ENCODE measurements at places on chromosomes 5 and 9. TPM values are rescaled to one million over a fixed set of nuclear protein-coding genes. Genes with fewer than 3 reads are reported as not detected.

The GRM6 gene
- polyA plus RNA-seq, result 0.69 TPM

The SOWAHA gene
- 3.0 TPM for polyA plus RNA-seq

The DND1 gene
- 0.36 TPM for polyA plus RNA-seq

The COL15A1 gene
- 22.2 TPM for polyA plus RNA-seq

The APC gene
- polyA plus RNA-seq, result 30.4 TPM

The HTR4 gene
- 0.07 TPM for polyA plus RNA-seq

The ADRB2 gene
- 0.47 TPM for polyA plus RNA-seq

The ACSL6 gene
- polyA plus RNA-seq, result 1.3 TPM

The DIRAS2 gene
- polyA plus RNA-seq, result 4.8 TPM

The LHX2 gene
- 0.23 TPM for polyA plus RNA-seq

The IL5 gene
- polyA plus RNA-seq, result not detected

The MVB12B gene
- 19.3 TPM for polyA plus RNA-seq

The CDH9 gene
- polyA plus RNA-seq, result 9.0 TPM

The CDH12 gene
- polyA plus RNA-seq, result 6.1 TPM

The MCTP1 gene
- 7.1 TPM for polyA plus RNA-seq

The SMAD5 gene
- 68.9 TPM for polyA plus RNA-seq

DNA sequence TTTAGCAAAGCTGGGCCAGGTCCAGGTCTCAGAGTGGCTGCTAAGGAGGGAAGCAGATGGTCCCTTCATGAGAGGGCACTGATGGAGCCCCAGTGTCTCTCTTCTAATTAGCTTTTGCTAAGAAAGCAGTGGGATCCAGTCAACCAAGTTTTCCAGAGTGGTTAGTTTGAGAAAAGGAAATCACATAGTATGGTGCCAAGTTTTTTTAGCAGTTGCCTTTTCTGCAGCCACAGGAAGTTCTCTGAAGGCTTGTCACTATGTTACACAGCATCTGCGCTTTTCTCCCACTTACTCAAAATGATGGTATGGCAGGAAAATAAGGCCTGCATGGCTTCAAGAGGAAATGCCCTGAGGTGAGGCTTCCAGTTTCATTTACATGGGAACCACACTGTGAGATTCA lies 331.5 kb upstream of the ZNF462 start:
- no peak for DNase-seq

DNA sequence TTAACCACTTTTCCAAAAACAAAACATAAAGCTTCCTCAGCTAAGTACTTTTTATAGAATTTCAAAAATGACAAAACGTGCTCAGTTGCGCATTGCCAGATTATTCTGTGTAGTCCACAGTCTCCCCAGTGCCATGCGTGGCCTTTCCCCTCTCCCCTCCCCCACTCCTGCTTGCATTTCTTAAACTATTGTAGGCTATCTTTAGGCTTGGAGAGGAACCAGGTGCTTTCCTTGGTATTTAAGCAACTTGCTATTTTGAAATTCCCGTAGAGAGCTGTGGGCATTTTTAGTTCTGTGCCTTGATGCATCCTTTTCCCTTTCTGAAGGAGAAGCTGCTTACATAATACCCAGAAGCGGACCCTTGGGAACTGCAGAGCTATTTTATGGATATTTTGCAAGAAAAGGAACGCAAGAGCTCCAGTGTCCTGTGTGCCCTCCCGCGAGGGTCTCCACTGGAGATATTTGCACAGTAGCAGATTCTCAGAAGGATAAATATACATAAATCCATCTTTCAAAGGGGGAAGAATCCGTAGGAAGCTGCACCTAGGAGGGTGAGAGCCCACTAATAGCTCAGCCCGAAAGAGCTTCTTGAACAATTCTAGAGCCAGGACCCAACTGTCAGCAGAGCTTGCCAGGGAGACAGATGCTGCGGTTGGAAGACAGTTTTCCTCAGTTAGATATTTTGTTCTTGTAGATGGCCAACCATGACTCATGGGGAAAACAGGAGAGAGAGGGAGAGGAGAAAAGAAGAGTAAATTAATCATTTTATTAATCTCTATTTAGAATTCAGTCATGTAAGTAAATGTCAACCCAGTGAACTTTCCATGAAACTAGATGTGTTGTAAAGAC lies 1298.3 kb upstream of the WWC1 start:
- DNase-seq, result no peak

DNA sequence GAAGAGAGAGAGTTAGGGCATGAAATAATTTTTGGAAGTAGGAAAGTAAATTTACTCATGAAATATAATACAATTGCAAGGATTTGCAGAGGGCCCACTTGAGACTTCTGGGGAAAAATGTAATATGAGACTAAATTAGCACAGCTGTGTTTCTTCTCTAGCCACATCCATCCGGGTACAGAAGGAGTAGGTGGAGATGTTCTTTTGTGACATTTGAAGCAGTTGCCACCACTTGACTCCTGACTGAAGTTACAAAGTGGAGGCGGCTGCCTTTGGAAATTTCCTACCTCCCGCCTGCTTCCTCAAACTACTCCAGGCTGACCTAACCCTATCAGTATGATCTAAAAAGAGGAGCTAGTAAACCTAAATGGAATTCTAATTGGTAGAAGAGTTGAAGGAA lies 58.1 kb upstream of the SHISAL2B start:
- DNase-seq, result no peak

GRCh38 chr5:37757980-37758582 lies 81.8 kb downstream of the GDNF start:
- DNase-seq, result no peak

DNA sequence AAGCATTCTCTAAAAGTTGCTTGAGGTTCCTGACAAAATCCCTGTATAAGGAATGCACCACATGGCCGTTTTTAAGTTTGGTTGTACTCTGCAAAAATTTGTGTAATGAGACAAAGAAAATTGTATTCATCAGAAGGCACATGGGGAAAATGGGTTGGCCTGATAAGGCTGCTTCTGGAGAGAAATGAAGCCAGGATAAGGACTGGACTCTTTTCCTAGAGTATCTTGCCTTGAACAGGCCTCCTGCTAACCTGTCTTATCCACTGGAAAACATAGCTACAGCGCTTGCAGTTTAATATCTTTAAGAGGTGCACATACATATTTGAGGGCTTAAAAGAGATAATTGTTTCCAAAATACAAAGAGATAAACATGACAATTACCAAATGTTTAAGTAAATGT lies 41.4 kb upstream of the IFNK start:
- DNase-seq, result no peak

DNA sequence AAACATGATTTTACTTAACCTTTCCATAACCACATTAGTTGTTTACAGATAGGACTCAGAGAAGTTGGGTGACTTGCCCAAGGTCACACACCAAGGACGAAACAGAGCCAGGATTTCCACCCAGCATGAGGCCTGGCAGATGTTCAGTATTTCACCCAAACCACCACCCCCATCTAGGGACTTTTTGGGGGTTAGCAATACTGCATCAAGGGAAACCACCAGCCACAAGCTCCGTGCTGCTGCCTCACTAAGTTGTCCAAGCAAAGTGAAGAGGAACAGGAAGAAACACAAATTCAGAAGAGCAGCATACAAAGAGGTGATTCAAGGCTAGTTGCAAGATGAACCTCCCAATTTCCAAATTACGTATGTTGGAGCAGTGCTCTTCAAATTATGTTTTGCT lies 219.6 kb upstream of the RORB start:
- no peak for DNase-seq

GRCh38 chr9:77901018-77901417 lies 130.6 kb downstream of the GNAQ start:
- no peak for DNase-seq

DNA sequence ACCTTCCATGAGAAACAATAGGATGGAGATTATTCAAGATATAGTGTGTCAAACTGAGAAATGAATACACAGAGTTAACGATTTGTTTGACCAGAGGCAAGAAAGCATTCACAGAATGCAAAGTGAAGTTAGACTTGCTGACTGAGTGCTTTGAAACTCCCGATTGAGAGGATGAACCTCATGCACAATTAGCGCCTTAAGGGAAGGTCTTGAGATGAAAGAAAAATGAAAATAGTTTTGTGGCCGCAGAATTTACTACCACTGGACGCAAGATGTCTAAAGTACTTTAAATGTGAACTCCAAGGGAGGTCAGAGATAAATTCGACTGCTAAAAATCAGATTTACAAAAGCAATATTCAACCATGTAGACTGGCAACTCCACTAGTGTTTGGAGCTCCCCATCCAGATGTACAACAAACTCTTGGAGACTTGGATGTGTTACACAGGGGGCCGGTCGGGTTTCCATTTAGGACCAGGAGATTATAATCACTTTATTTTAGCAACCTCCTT lies 707 bp upstream of the RIMOC1 start:
- no peak for DNase-seq

GRCh38 chr5:91499943-91500531 lies 116.9 kb upstream of the ARRDC3 start:
- peak; percentile 31 for DNase-seq

DNA sequence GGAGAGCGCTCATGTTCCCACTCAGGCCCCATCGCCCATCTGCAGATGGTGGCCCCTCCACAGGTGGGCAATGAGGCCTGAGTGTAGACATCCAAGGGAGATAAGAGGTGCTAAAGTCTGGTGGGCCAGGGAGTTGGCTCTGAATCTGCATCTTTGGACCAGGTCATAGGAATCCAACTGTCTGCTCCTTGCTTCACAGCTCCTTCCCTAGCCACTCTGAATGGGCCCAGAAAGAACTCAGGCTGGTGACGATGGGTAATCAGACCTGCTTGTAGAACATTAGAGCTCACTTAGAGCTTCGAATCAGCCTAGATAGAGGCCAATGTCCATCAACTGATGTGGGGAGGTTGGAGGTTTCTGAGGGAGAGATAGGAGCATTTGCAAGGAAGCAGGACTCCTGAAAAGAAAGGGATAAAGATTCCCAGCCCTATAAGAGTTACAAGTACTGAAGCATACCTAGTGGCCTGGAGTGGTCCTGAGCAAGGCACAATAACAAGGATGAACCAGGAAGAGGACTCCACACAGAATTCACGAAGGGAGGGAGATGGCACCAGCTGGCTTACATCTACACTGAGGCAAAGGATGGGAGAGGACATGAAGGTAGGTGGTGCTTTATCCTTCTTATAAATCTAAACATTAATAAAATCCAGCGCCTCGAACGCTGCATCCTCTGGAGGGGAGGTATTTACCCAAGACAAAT lies 132.8 kb upstream of the ALDH1B1 start:
- no peak for DNase-seq

- DNase-seq, result no peak
Observed at GRCh38 chr9:8647824-8648223, 848.2 kb upstream of the DMAC1 start.

DNA sequence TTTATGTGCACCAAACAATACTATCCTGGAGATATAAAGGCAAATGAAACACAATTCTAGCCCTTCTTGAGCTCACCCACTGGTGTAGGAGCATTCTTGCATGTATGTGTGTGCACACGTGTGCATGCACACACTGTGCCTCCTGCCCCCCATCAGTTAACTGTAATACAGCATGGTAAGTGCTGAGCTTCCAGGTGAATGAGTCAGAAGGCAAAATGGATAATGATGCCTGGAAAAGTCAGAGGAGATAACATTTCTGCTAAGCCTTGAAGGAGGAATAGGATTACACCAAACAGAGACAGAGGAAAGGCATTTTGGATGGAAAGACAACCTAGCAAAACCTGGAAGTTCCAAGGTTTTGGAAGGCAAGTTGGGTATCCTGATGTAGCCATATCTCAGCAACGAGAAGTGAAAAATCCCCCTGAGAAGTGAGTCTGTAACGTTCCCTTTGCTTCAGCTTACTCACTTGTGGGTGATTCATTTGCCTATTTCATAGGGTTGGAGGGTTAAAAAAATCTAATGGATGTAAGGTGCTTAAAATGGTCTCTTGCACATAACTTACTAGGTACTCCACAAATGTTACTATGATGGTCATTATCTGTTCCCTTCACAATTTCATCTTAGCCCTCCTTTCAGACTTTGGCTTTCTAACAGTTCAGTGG lies 101.4 kb upstream of the STC2 start:
- no peak for DNase-seq

DNA sequence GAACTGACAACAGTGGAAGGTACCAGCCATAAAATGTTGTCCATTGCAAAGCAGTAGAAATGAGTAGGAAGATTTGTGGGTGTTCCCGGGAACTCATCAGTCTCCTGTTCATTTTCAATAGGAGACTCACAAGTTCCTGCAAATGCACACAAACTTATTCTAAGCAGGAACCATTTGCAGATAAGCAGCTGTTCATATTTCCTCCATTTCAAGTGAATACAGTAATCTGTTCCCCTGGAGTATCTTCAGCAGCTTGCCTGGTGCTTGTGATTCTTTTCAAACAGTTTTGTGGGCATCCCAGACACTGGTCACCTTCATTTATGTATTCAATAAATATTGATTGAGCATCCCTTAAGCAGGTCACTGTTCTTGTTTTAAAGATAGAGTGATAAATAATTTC lies 1315.5 kb upstream of the C9orf72 start:
- DNase-seq, result no peak

GRCh38 chr5:173055722-173055982 lies 500 bp upstream of the CREBRF start:
- no peak for DNase-seq

GRCh38 chr9:122168356-122168755 lies 8.6 kb downstream of the MORN5 start:
- DNase-seq, result no peak

GRCh38 chr5:144378681-144379080 lies 208.0 kb downstream of the KCTD16 start:
- DNase-seq, result no peak

DNA sequence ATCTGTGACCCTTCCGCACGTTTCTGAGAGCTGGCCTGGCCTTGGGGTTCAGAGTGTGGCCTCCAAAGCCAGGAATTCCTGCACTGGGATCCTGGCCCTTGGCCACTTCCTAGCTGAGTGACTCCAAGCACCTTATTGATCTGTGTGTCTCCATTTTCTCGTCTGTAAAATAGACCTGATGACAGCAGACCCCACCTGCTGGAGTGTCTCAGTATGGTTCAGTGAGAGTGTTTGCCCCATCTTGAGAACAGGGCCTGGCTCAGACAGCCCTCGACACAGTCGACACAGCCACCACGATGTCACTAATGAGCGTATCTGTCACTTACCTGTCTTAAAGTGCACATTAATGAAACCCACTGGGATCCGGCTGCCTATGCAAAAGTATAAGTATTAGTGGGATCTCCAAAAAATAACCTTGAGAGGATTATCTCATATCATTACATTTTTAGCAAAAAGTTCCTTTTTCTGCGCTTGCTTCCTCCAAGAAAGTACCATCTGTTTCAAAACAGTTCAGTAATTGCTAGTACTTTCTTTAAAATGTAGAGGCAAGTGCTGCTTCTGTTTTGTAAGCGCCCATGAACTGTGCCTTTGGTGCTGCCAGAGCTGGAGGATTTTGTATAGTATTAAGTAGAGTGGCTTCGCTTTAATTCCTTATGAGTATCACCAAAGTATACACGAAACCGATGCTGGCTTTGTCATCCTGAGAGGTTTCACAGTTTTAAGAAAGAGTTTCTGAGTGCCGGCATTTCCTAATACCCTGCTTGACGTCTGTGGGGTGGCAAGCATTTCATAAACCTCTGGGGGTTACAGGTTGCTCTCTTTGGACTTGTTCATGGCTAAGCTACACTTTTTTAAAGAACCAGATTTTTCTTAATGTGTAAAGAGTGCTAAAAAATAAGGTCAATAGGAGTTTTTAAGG lies 31.7 kb downstream of the UBE2QL1 start:
- DNase-seq, result no peak
